ENCODE measurements at places on chromosomes 7 and 10. TPM values are rescaled to one million over a fixed set of nuclear protein-coding genes. Genes with fewer than 3 reads are reported as not detected.

SLC13A1 gene
- total RNA-seq = not detected

DNA sequence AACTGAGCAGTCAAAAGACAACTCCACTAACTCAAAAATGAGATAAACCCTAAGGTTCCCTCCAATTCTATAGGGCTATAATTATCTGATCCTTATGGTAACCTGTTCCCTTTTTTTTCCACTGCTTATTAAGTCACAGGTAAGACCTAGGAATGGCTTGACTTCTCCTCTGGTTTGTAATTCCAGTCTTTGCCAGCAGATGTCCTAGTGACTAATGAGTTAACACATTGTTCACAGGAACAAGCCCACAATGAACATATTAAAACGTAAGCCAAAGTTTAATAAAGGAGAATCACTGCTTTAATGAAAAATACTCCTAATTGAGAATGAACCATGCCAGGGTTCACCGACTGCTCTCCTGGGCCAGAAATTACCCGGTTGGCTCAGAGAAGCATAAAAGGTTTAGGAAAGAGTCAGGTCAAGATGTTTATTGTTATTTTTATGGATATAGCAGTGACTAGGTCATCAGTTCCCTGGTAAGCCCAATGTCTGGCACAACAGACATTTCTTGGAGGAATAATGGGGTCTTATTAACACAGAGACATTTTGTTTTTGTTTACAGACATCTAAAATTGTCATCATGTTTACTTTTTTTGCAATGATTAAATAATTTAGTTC is 120.1 kb downstream of the ELAPOR2 start:
- DNase-seq = peak; percentile 95
- no peaks in the 10 kb centered on the region for H3K27me3 ChIP-seq
- H3K27ac ChIP-seq = no peak overlapping the region
- no peaks in the 10 kb centered on the region for H3K4me1 ChIP-seq
- H3K36me3 ChIP-seq = no peaks in the 10 kb centered on the region
- no peak overlapping the region for H3K4me3 ChIP-seq

- H3K27ac ChIP-seq = no peak overlapping the region
- no peak for DNase-seq
- no peaks in the 10 kb centered on the region for H3K27me3 ChIP-seq
These were observed 7.3 kb downstream of the PWWP2B start for GRCh38 chr10:132404169-132404880.

HMX3 gene
- total RNA-seq = not detected

GRCh38 chr7:143256932-143257331 is 6.3 kb upstream of the GSTK1 start:
- no peak overlapping the region for H3K4me3 ChIP-seq
- no peaks in the 10 kb centered on the region for H3K27me3 ChIP-seq
- no peak overlapping the region for H3K27ac ChIP-seq
- no peak for DNase-seq
